ENCODE measurements at places on chromosomes 2 and 18.

GRCh38 chr2:27029051-27029450, 3.7 kb upstream of the TMEM214 start:
- DNase-seq = no peak

DNA sequence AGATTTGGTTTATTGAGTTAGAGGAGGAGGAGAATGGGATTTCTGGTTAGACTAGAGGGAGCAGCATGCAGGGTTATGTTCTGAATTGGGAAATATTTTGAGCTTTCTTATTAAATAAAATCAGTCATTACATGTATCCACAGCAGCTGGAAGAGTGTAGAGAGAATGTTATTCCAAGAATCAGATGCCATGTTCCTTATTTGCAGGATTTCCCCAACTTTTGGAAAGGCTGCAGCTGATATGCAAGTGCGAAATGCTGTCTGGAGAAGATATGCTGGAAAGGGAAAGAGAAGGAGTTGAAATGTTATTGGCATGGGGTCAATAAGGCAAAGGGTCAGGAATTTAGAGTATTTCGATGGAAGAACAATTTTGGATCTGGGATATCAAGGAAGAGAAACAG, 255.8 kb downstream of the MTX2 start:
- no peak for DNase-seq

- no peak for DNase-seq
Measured at GRCh38 chr2:82428251-82428650, 2030.8 kb downstream of the SUCLG1 start.

- no peak for DNase-seq
Measured at GRCh38 chr18:45066886-45067285, 386.2 kb downstream of the SETBP1 start.

DNA sequence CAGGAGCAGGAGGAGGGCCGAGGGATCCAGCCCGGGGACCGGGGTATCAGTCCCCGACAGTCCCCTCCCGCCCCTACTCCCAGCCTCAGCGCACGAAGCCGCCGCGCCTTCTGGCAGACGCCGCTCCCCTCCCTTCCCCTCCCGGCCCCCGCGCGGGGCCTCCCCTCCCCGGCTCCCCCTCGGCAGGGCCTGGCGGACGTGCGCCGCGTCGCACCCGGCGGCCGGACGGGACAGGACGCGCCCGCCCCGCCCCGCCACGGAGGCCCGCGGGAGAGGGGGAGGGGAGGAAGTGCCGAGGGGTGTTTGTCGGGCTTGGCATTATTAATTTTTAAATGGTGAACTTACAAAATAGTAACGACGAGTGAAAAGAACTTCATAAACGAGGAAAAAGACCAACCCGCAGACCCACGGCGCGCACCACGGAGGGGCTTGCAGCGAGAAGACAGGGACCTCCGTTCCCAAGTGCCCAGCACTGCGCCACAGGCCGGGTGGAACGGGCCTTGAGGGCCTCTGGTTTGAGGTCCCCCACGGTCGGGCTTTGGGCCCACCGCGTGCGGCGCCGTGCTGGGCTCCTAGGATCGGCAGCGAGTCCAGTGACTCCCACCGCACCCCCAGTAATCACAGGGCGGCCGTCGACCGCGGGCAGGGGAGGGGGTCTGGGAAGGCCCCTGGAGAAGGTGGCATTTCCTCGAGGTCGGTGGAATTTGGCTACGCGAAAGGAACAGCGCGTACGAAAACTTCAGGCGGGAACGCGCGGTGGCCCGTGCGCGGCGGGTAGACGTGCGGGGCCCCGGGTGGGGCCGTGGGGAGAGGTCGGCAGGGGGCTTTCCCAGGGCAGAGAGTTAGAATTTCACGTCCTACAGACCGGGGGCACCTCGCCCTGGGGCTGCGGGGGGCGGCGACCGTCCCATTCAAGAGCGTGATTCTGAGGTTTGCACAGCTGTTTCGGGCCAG, 954 bp upstream of the CTDSP1 start:
- DNase-seq = peak; percentile 30

- DNase-seq = no peak
Measured at GRCh38 chr2:239192456-239192855, 208.4 kb downstream of the HDAC4 start.

DNA sequence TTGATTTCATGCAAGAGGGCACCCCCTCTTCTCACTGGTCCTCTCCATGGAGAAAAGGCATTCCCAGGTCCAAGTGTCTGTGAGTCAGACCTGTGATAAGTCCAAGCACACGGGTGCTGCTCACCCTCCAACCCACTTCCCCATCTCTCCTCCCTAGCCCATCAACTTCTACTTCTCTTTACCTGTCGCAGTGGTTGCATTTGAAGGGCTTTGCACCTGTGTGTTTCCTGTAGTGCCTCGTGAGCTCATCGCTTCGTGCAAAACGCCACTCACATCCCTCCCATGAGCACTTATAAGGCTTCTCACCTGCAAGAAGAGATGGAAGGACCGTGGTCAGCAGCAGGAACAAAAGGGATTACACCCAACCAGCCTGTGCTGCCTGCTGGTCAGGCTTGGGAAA, 77.5 kb downstream of the KLF7 start:
- no peak for DNase-seq

DNA sequence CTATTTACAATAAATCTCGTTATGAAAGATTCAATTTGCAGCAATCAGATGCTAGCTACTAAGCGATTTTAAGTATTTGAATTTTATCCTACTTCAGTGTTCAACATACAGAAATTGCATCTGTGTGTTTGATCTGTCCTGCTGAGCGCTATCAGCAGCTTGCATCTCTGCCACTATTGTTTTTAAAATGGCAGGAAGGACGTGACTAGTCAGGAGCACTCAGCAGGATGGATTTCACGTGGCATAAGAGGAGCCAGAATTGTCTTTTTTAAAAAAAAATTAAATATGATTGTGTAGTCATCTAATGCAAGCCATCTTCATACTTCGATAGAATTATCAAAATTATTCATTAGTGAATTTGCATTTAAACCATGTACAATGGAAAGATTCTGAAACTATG, 2.8 kb upstream of the KLHL14 start:
- no peak for DNase-seq

DNA sequence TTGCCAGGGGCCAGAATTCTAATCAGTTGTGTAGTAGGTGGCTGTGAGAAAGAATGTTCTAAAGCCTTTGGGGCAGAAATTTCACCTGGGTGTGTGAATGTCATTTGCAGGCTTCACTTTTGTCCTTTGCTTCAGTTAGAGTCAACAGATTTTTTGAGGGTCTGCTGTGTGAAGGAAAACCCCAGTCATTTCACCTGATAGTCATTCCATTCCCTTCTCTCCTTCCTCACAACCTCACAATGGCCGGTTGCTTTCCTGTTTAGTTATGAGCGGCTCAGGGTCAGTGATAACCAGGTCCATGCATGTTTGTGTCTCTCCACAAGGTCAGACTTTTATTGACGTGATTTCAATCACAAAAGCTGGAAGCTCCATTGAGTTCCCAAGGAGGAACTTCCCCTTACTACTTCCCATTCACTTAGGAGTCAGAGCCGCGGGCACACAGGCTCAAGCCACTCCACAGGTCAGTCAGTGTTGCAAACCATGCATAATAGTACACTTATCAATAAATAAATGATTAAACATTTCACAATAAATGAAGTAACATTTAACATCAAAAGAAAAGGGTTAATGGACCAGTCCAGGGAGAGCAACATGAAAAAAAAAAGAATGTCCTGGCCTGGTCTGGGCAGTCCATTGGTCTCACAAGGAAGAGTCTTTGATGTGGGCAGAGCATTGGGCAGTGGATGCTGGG, 74.3 kb downstream of the NPAS2 start:
- no peak for DNase-seq

- DNase-seq = peak; percentile 29
Measured at GRCh38 chr2:38750011-38750890, 910 bp downstream of the SRSF7 start.

- no peak for DNase-seq
Measured at GRCh38 chr2:141878016-141878415, 252.8 kb downstream of the LRP1B start.

DNA sequence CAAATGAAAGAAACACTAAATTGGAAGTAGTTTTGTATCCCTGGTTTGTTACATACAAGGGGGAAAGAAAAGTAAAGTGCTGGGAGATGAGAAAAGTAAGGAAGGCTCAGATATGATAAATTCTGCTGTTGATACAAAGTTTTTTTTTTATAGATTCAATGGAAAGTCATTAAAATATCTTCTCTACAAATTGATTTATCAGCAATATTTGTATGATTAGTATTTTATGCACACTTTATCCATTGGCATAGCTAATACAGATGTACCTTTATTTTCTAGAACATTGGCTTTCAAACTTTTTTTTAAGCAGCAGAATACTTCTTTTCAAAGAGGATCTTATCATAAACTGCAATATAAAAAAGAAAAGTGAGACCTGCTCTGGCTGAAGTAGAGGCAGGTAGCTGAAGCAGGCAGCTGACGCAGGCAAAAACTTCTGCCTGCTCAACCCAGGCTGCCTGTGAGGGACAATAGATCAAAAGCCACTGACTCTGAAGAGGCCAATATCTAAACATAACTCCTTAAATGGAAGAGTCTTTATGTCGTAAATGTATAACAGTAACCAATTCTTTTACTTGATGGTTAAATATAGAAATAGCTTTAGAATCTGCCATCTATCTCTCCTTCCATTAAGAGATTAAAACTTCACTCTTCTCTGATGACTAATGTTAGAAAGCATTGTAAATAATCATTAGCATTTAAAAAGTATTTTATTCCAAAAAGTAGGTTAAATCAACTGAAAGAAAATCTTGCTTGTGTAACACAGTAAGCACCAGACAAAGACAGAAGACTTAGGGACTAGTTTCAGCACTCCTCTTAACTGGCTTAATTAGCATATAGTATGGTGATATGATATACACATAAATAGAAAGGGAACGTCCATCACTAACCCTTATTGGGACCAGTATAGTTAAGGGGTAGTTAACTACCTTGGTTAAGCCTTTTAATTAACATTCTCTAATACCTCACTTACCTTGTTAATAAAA, 174.2 kb downstream of the SLC39A10 start:
- no peak for DNase-seq

GRCh38 chr18:71865888-71866287, 678.3 kb downstream of the CBLN2 start:
- DNase-seq = no peak

- DNase-seq = no peak
Measured at GRCh38 chr2:238136820-238137537, 1.5 kb upstream of the KLHL30 start.

DNA sequence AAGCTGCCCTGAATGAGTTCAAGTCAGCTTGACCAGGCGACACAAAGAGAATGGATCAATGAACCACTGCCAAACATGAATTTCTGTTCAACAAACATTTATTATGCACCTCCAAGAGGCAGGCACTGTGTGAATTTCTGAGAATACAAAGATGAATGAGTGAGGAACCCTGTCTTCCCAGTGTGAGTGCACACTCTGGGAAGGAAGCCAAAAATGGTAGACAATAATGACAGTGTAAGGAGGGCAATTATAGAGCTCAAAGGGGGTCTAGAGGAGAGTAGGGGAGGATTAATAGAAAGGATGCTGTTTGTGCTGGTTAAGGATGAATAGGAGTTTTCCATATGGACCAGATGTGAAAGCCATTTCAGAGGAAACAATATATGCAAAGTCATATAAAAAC, 213.4 kb downstream of the DCC start:
- no peak for DNase-seq

DNA sequence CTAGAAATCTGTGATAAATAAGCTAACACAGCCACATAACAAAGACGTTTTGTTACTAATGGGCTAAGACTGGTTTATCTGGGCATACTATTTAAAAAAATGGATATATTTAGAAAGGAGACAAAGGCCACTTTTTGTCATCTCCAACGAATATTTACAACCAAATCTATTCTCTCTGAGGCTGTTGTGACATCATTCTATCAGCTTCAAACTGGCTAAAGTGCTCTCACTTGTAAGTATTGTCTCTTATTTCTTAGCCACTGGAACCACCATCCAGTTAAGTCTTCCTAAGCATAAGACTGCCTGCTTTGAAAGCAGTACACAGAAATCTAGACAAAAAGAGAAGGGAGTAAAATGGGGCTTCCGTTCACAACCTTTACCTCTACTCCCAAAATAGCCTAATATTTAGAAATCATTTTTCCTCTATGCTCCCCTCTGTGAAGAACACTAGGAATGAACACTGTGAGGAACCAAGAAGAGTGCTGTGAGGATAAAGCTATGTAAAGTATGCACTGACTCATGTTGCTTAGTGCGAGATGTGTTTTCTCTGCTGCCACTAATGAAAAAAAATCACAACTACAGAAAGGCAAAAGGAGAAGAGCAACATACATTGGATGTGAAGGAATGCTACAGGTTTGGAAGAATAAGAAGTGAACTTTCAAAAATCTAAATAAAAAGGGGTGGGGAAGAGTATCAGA, 264.1 kb downstream of the EXOC6B start:
- no peak for DNase-seq

GRCh38 chr18:13403786-13404549, 185.4 kb downstream of the LDLRAD4 start:
- DNase-seq = no peak

DNA sequence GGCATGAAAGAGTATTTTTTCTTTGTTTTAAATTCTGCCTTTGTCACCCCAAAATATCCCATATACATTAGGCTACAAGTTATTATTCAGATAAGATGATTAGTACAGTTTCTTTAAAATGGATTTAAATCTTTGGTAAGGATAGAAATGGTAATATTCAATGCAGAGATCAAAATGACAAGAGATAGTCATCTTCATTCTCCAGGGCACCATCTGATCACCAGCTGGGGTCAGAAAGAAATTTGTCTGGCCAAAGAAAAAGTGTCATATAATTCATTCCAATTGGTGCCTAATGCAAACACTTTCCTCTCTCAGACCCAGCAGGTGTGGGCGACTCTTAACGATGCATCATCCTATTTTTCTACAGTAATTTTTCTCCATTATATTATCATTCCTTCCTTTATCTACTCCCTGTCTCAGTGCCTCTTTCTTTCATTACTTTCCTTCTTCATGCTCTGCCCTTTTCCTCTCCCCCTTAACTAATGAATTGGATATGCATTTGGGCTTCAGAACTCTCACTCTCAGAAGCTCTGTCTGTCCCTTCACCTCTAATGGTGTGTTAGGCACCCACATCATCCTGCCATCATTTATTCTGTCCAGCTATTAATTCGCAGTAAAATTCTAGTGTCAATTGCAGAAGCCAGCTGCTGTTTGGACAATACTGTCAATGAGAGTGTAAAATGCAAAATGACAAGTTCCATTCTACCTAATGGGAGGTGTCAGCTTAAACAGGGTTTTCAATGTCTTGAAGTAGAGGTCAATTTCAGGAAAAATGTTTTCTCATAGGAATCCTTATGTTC, 570.5 kb downstream of the TDRD15 start:
- no peak for DNase-seq

DNA sequence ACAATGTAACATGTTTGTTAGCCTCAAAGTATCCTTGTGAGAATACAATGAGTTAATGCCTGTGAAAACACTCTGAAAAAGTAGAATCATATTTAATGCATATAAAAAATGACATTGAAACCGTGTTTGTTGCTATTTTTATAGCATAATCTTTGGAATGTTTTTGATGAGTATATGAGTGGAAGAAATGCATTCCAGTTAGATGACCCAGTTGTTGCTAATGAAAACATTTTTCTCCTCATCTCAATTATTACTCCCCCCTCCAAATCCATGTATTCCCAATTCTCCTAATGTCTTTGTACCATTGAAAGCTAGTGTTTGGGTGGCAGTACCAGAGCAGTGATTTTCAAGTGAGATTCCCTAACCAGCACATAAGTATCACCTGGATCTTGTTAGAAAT, 67.1 kb upstream of the DSEL start:
- DNase-seq = no peak
